ENCODE measurements at places on chromosomes 7 and 10.
A peak's percentile ranks its signal among the peaks of the same experiment; 100 is the strongest.

GRCh38 chr7:98202367-98203195, 8.7 kb upstream of the BHLHA15 start:
- peak; percentile 65 for DNase-seq

- no peak for DNase-seq
Observed at GRCh38 chr7:79598351-79598750, 144.9 kb upstream of the MAGI2 start.

- no peak for DNase-seq
Observed at GRCh38 chr10:119113751-119114732, 10.1 kb downstream of the DENND10 start.

DNA sequence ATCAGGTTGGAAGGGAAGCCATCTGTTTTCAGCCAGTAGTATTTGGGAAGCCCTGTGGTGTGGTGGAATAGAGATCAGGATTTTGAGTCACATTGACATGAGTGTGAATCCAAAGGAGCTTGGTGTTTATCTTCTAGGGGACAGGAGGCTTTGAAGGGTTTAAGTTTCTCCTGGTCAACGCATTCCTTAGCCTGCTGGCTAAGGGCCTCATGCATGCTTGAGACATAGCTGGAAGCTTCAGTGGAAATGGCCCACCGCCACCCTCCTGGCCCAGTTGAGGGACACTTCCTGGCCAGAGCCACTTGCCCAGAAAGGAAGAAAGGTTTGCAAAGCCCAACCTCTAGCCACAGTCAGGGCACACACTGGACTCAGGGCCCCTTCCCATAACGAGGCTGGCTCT, 70.9 kb downstream of the CDK1 start:
- no peak for DNase-seq

GRCh38 chr10:24851629-24852028, 100.8 kb downstream of the PRTFDC1 start:
- no peak for DNase-seq

DNA sequence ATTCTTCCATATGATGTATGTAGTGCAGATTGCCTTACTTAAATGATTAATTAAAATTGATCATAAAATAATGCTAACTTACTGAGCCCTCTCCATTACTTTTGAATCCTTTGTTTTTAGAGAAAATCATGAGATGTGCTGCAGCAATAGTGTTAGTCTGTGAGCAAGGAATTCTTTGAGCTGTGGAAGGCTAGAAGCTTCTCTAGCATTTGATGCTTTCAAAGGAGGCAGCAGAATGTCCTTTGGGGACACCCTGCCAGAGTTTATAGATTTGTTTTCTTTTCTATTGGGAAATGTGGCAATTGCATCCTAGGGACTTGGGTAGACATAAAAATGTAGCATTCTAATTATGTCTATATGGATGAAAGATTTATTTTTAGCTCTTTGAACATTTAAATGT, 284.1 kb upstream of the SMIM30 start:
- DNase-seq: no peak

GRCh38 chr10:77837925-77838595, 88.5 kb downstream of the DLG5 start:
- no peak for DNase-seq

DNA sequence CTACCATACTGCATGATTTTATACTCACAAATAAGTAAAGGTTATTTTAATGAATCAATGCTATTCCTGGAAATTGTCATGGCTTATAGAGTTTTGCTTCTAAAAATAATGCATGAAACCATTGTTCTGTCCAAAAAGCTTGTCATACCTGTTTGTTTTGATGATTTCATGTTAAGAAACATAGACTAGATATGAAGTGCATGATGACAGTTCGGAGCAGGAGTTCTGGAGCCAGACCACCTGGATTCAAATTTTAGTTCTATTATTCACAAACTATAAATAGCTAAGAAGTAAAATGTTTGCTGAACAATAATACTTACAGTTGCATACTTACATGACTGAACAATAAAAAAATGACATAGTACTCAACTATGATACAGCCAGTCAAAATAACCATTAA, 107.0 kb upstream of the AKR1E2 start:
- no peak for DNase-seq

DNA sequence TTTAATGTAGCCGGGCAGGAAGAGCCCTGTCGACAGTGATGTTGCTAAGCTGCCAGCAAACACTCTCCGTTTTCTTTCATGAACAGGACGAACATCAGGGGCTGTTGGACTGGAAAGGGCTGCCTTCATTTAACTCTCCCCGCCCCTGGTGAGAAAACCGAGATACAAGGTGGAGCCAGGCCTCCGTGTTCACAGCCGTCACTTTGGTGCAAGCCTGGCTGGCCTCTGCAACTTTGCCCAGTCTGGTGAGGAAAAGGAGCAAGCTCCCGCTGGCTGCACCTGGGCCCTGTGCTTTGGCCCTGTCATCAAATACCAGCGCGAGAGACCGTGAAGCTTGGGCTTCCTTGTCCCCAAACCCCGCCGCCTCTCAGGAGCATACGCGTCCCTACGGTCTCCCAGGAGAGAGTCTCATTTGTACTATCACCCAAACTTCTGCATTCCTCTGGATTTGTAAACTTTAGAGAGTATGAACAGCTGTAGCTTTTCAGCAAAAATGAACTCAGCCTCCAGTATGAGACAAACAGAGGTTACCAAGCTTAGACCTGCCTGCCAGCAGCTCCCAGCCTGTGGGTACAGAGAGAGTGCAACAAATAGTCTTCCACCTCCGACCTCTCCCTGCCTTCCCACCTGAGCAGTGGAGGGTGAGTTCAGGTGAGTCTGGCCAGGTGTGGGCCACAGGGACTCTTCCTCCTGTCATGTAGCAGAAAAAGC, 445.3 kb upstream of the MGMT start:
- no peak for DNase-seq

DNA sequence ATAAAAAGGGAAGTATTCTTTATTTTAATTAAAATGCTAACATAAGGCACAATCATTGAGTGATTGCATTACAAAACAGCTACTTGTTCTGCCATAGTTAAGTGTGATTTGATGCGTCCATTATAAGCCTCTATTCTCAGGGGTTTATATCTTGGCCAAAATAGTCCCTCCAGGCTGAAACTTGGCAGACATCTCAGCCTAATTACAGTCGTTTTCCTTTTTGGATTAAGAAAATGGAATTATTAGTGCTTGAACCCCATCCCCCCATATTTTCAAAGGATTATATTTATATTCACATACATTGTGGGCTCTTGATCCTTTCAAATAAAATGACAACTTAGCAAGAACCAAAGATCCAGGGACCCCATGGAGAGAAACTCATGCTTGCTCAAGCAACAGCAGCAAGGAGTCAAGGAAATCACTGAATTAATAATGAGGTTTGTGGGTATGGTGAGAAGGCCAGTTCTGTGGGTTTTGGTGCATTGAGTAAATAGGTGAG, 66.7 kb upstream of the NEUROD6 start:
- DNase-seq: no peak

Data from CD4-positive, alpha-beta T cell treated with Interferon alpha-2 for 1 hour (primary cell).